NCI-H2029 treated with DMSO at 0.1 percent for 48 hours (cell line): ENCODE measurements at places on chromosomes 12 and 14.

- no peak for DNase-seq
Observed at GRCh38 chr14:74713395-74713735, 421 bp downstream of the FCF1 start.

DNA sequence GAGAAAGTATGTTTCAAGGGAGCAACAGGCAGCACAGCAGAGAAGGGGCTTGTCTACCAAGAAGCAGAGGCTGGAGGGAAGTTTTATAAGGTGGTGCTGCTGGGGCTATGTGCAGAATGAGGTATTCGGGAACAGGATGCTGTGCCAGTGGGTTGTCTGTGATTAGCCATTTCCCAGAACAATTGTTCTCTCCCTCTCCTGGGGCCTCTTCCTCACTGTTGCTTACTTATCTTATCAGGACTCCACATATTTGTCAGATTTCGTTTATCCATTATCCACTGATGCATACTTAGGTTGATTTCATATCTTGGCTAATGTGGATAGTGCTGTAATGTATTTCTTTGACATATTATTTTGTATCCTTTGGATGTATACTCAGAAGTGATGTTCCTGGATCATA, 195.1 kb upstream of the RTL1 start:
- DNase-seq, result no peak

GRCh38 chr14:74402401-74403251, 23.4 kb downstream of the SYNDIG1L start:
- DNase-seq, result no peak

DNA sequence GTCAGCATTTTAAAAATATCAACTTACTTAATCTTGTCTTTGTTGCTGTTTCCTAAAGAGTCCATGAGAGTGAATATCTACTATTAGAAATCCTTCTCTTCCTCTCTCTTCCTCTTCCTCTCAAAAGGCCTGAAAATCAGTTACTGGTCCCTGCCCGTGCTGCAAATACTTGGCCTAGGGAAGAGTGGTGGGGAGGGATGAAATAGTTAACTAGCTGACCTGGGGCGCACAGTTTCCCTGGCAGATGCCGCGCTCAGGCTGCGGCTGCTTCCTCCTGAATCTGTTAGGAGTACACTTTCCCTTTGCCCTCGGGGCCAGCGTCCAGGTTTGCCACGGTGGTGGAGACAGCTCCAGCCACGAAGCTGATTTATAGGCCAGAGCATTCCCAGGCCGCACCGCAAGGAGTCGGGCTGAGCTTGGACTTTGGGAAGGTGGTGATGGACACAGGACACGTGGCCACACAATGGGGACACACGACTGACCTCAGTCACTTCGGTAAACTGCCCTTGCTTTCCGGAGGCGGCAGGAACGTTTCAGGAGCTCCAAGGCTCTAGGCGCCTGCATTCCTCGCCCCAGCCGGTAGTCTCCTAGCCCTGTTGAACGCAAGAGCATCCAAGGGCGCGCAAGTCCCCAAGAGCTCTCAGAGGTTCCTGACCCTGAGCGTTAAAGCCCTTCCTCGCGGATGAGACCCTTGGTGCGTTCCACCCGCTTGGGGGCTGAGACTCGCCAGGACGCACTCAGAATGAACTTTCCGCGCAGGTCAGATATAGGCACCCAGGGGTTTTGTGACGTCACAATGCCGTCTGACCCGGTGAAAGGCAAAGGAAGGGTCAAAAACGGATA, 7.1 kb upstream of the ASCL1 start:
- DNase-seq, result peak; percentile 75

- no peak for DNase-seq
Observed at GRCh38 chr12:93094988-93095737, 166.1 kb upstream of the EEA1 start.

GRCh38 chr12:111418594-111418880, 12.8 kb downstream of the SH2B3 start:
- DNase-seq, result no peak

DNA sequence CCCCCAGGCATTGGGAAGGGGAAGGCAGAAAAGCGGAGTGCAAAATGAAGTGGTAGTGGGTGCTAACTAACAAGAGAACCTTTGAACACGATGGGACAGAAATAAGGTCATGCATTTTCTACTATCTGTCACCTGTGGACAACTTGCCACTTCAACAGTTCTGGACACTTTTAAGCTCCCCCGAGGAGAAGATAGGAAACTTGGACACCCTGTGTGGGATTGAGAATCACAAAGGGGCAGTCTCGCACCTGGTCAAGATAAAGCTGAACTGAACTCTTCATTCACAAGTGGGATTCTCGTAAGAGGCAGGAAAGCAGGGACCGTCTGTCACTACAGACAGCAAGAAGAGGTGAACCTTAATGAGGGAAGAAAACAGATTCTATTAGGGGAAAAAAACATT, 51.6 kb downstream of the EIF2S3B start:
- no peak for DNase-seq

DNA sequence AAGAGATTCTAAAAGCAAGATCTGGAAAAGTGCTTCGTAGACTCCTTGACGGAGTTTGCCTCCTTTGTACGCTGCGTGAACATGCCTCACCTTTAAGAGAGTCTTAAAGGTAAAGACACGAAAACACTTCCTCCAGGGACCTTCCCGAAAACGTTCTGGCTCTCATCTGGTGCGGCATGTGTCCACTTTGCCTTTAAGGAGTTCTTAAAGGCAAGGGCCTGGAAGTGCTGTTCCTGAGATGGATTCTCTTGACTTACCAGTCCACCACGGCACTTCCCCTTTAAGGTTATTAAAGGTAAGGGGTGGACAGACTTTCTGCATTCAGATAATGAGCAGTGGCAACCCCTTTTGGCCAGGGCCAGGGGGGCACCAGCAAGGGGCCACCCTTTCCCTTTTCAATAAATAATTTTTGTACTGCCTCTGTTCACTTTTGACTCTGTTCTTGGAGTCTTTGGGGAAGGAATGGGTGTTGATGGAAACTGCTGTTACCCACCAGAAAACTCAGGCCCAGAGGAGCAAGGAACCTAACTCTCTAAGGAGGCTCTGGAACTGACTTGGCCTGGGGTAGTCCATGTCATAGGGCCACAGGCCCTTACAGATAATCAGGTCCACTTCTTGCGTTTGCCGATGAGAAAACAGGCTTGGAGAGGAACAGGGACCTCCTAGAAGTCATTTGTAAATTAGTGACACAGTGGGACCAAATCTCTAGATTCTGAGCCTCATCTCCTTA, 4.4 kb downstream of the REM2 start:
- DNase-seq, result peak; percentile 100

GRCh38 chr14:90344331-90345238, 12.8 kb upstream of the NRDE2 start:
- no peak for DNase-seq

- DNase-seq, result no peak
Observed at GRCh38 chr12:42346403-42347002, 20.5 kb downstream of the PPHLN1 start.

DNA sequence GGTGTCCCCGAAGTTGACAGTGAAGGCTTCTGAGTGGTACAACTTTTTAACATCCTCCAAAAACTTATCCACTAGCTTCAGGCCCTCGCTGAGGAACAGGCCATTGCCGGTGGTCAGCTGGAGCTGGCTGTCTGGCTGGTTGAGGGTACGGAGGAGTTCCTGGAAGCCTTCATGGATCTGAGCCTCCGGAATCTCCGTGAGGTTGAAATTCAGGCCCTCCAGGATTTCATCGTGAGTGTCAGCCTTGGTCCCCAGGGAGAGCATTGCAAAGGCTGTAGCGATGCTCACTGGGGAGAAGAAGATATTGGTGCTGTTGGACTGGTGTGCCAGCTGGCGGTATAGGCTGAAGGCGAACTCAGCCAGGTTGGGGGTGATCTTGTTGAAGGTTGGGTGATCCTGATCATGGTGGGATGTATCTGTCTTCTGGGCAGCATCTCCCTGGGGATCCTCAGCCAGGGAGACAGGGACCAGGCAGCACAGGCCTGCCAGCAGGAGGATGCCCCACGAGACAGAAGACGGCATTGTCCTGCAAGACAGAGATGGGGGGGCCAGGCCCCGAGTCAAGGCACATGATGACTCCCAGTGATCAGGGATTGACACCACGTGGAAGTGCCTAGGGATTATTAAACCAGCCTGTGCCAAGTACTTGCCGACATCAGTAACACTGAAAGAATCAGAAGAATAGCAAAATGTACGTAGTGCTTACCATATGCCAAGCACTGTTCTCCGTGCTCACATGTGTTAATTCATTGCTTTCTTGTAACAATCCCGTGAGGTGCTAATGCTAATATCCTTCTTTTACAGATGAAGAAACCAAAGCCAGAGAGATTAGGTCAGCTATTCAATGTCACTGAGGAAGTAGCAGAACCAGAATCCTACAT, 5.4 kb downstream of the SERPINA1 start:
- DNase-seq, result no peak

DNA sequence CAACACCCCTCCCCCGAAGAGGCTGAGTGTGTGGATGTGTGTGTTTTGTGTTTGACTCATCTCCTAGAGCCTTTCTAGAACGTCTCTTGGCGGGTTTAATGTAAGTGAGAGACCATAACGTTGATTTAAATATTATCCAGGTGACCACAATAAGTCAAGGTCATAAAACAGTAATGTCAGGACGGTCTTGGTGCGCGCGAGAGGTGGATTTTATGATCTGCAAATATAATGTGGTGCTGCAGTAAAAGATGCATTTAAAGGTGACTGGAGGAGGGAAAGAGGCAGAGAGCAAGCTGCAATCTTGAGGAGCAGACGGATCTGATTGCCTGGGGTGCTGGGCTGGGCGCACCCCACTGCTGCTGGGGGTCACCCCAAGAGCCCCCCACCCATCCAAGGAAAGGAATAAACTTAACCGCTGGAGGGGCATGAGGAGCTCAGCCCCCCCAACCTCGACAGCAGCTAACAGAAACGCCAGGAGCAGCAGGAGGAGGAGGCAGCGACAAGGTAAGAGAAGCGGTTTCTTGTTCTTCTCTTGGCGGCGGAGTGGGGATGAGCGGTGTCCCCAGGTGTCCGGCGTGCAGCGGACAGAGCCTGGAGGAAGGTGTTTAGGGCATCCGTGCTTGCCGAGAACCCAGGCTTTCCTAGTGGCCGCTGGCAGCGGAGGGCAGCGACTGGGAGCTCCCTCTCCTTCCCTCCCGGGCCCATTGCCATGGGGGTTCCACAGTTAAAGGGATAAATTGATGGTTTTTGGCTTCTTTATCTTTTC, 5.5 kb downstream of the HOXC10 start:
- DNase-seq, result no peak

DNA sequence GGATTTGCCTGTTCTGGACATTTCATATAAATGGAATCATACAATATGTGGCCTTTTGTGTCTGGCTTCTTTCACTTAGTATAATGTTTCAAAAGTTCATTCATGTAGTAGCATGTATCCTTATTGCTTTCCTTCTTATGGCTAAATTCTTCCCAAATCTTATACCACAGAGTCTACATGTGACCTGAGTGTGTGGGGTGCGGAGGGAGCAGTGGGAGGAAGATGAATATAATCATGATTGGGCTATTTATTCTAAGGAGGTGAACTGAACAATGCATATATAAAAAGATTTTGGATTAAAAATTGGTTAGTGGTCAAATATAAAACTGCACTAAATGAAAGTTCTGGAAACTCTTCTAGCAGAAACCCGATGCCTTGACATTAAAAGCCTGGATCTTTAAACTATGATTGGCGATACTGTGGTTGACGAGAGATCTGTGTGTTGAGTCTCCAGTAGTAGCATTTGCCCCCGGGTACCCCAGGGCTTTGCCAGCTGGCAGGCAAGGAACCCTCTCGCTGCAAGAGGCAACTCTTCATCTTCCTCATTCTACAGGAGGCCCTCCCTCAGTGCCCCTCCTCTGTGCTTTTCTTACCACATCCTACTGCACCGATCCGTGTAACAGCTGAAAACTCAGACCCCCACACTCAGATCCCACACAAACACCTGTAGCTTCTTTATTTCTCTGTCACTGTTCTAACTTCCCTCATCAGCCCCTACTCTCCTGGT, 2.6 kb downstream of the CYP46A1 start:
- no peak for DNase-seq

DNA sequence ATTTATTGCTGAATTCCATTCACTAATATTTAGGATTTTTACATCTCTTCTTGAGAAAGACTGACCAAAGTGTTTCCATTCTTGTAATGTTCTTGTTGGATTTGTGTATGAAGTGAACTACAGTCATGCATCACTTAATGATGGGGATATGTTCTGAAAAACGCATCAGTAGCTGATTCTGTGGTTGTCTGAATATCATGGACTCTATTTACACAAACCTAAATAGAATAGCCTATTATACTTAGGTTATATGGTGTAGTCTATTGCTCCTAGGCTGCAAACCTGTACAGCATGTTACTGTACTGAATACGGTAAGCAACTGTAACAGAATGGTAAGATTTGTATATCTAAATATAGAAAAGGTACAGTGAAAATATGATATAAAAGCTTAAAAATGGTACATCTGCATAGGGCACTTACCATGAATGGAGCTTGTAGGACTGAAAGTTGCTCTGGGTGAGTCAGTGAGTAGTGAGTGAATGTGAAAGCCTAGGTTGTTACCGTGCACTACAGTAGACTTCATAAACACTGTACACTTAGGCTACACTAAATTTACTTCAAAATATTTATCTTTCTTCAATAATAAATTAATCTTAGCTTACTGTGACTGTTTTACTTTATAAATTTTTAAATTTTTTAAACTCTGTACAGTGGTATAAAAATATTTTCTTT, 27.6 kb upstream of the P2RX4 start:
- DNase-seq, result no peak

- DNase-seq, result no peak
Observed at GRCh38 chr12:121911824-121912585, 6.4 kb upstream of the CFAP251 start.

GRCh38 chr12:58099476-58099875, 158.1 kb downstream of the ATP23 start:
- DNase-seq, result no peak

- no peak for DNase-seq
Observed at GRCh38 chr12:32039347-32039746, 67.3 kb upstream of the BICD1 start.

DNA sequence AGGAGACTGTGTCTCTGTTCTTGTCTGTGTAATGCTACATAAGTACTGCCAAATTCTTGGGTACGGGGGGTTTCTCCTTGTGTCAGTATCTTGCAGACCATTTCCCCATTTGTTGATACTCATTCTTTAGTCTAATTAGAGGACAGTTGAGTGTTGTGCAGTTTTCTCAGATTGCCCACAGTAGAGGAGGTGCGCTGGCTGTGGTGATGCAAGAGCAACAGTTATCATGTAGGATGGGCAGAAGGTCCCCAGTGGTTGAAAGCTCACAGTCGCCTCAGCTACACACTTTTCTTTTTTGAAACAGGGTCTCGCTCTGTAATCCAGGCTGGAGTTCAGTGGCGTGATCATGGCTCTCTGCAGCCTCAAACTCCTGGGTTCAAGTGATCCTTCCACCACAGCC, 37.8 kb upstream of the ATP2A2 start:
- no peak for DNase-seq

- DNase-seq, result no peak
Observed at GRCh38 chr12:59733200-59733599, 137.4 kb downstream of the SLC16A7 start.
